D341Med (cell line): ENCODE measurements at places on chromosomes 5 and 9.

GRCh38 chr5:35061211-35061770 is 13.5 kb upstream of the AGXT2 start:
- DNase-seq, result no peak

DNA sequence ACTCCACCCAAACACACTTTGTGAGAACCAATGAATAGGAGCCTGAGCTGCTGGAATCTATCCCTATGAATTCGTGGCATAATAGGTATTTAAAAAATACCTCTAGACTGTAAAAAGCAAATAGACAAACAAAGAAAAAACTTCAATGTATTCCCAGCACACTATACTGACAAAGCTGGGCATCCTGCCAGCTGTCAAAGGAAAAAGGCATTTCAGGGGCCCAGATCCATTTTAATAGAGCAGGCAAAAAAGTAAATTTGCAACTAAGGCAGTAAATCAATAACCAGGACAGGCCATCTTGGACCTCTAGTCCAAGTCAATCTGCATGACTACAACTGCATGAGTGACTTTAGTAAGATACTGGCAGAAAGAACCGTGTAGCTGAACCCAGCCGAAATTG is 25.6 kb upstream of the LARP1 start:
- DNase-seq, result no peak

DNA sequence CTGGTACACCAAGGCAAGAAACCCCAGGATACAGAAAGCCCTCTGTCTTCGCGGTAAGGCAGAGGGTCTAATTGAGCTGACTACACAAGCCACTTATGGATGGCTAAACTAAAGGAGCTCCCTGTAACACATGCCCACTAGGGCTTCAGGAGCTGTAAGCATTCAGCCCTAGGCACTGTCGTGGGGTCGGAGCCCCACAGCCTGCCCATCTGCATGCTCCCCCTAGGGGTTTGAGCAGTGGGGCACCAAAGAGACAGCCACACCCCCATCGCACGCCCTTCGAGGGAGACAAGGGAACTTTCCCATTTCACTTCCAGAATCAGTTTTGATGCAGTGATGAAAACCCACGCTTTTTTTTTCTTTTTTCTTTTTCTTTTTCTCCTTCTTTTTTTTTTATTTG is 11.0 kb upstream of the MTMR12 start:
- no peak for DNase-seq

- no peak for DNase-seq
Measured at GRCh38 chr5:31990081-31990650, 184.0 kb downstream of the GOLPH3 start.

DNA sequence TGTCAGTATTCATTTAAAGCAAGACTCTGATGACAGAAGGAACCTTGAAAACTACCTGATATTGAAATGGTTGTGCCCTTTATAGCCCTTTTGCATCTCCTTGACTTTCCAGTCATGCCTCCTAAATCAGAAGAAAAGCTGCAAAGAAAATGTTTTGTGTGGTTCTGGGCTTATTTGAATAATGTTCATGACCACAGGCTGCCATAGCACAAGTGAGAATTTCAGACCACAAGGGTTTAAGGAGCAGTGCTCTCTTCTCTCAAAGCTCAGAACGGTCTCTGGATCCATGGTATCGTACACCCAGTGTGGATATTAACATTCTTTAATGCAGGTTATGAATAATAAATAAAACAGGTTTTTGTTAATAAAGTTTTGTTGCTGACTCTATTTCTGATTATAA is 54.2 kb downstream of the GPR107 start:
- DNase-seq, result no peak

DNA sequence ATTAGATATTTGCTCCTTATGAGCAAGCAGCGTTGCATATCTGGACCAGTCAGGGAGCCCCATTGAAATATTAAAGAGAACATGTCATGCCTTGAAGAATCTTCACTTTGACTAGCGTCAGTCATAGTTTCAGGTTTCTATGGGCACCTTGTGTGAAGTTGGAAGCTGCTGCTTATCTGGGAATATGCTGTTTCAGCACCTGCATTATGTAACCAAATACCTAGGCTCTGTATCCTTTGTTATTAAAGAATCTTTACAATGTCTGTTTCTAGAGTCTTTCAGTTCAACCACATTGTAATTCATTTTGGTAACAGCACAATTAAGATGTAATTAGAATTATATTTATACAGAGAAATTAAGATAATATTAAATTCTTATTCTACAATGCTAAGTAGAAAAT is 818.8 kb upstream of the TYRP1 start:
- no peak for DNase-seq

DNA sequence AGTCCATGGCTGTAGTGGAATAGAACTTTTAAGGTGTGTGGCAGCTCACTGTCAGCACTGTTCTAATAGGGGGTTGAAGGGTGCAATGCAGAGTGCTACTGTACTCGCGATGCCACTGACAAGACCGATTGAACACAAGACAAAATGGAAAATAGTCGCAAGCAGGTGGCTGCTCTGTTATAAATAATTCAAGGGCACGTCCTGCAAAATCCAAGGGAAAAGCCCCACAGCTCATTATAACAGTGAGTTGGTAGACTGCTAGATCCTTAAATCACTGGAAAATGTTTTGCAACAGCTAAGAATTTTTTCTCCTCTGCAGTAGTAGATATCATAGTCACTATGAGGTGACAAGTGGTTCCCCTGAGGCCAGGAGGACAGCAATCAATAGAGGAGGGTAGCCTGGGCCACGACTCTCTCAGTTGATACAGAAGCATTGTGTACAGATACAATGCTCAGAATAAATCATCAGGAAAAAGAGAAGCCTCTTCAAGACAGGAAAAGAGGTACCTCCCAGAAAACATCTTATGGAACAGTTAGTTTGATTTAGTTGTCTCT is 926.3 kb downstream of the TLE4 start:
- DNase-seq, result no peak

- no peak for DNase-seq
Measured at GRCh38 chr5:91438871-91439270, 55.8 kb upstream of the ARRDC3 start.

GRCh38 chr5:151812757-151813309 is 41.1 kb downstream of the G3BP1 start:
- no peak for DNase-seq

DNA sequence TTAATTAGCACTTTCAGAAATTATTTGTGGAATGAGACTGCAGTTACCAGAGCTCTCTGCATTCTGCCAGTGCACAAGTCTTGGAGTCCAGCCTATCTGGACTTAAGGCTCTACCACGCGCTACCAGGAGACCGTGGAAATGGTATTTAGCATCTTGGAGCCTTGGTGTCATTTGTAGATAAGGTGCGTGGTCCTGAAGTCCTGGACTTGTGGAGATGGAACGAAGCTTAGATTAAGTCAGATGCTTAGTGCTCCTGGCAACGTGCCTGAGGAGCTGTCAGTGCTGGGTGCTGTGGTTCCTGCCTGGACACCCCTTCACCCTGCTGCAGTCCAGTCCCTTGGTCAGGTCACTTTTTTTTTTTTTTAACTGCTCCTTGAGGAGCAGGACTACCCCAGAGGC is 59.7 kb downstream of the RCL1 start:
- no peak for DNase-seq

DNA sequence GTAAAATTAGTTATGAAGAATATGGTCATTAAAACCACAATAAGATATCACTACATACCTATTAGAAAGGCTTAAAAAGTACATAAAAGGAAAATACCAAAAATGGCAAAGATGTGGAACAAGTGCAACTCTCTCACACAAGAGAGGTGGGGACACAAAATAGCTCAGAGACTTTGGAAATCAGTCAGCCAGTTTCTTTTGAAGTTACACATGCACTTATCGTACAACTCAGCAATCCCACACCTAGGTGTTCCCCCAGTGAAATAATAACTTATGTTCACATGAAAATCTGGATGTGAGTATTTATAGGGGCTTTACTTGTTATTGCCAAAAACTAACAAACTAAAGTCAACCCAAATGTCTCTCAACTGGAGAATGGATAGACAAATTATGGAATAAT is 9.8 kb upstream of the RICTOR start:
- no peak for DNase-seq

- DNase-seq, result no peak
Measured at GRCh38 chr5:148626081-148626613, 28.2 kb downstream of the HTR4 start.

DNA sequence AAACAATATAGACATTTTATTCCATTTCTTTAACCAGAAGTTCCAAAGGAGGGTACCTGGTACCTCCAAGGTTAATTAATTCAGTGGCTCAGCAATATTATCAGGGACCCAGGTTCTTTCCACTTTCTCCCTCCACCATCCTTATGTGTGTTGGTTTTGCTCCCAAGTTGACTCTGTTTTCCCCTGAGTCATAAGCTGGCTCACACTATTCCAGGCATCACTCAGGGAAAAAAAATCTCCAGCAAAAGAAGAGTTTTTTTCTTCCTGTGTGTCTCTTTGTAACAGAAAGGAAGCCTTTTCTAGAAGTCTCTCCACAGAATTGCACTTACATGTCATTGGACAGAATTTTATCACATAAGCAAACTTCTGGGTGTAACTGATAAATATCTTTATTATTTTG is 31.2 kb upstream of the GALNT10 start:
- no peak for DNase-seq

DNA sequence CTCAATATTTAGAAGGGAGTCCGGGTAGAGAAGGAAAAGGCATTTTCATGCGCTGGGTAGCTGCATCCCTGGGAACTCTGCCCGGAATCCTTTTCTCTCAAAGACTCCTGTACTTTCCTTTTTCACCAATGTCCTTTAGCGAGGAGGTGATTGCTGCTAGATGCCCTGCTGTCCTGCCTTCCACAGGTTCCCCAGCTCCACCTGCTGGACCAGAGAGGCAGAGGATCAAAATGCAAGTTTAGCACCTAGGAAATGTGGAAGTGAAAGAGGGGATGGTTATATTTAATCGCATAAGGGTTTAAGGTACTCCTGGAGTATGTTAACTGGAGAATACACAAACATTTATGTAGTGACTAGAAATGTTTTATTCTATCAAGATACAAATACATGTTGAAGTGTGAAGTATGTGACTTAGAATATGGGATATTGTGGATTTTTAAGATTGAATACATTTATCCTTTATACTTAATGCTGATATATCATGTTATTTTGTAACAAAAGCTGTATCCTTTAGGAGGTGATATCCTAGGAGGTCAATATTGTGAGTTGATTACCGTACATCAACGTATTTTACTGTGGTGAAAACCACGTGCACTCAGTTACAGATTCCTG is 145.7 kb downstream of the ARHGAP26 start:
- DNase-seq, result peak; percentile 48

DNA sequence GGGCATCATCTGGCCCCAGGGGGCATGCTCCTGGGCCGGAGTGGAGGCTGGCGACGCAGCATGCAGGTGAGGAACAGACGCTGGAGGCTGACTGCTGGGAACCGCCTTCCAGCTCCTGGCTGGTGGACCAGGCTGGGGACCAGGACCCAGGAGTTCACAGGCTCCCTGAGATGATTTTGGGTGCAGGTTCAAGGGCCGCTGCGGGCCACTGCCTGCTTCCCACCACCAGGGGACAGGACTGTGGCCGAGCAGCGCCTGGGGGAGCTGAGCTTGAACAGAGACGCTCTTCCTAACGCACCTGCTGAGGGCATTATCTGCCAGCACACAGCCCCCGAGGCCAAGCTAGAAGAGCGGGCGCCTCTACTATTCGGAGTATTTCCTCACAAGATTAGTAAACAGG is 132.1 kb upstream of the RAPGEF1 start:
- DNase-seq, result peak; percentile 49

DNA sequence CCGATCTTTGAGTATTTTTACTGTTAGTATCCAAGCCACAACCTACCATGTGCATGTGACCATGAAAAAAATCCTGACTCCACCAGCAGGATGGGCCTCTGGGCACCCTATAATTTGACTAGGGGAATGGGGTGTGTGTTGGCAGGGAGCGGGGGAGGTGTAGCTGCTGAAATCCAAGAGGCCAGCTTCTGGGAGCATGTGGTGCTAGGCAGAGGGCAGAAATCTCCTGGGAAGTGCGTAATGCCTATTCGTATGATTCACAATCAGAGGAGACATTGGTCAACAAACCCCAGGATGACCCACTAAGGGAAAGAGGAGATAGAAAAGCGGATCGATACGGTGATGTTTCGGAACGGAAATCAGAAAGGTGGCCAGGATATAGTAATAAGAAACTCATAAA is 149.9 kb downstream of the ARSB start:
- no peak for DNase-seq

DNA sequence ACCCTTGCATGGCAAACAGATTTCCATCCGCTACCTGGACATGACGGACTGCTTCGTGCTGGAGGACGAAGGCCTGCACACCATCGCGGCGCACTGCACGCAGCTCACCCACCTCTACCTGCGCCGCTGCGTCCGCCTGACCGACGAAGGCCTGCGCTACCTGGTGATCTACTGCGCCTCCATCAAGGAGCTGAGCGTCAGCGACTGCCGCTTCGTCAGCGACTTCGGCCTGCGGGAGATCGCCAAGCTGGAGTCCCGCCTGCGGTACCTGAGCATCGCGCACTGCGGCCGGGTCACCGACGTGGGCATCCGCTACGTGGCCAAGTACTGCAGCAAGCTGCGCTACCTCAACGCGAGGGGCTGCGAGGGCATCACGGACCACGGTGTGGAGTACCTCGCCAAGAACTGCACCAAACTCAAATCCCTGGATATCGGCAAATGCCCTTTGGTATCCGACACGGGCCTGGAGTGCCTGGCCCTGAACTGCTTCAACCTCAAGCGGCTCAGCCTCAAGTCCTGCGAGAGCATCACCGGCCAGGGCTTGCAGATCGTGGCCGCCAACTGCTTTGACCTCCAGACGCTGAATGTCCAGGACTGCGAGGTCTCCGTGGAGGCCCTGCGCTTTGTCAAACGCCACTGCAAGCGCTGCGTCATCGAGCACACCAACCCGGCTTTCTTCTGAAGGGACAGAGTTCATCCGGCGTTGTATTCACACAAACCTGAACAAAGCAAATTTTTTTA is 242.9 kb downstream of the MARCHF11 start:
- no peak for DNase-seq

DNA sequence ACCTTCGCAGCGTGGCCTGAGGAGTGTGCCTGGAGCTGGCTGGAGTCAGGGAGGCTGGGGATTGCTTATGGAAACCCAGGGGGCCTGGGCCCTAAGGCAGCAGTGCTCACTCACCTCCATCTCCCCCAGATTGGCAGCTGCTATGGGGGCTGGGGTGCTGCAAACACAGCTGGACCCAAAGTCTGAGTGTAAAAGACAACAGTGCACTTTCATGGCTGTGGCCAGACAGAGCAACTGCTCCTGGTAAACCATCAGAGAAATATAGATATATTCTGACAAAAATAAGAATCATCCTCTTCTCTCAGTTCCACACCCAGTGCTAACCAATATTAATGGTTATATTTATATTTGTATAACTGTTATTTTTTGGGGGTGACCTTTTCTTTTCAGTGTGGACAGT is 123.9 kb downstream of the TENT4A start:
- DNase-seq, result no peak

DNA sequence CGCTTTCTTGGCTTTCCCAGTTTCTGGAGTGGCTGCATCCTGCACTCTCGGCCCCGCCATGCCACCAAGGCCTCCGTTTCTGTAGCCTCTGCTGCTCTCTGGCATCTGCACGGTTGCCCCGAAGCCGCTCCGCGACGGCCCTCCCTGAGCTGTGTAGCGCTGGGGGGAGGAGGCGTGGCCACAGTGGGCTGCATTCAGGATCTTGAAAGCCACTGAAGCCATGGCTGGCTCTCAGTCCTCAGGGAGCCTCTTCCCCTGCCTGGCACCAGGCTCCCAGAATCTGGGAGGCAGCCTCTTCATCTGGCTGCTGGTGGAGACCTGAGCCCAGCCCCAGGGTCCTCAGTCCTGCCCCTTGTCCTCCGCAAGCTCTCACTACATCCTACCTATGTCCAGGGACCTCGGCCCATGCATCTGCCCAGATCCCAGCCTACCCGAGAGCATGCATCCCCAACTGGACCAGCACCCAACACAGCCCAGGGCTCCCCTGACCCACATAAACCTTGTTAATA is 25.1 kb downstream of the PAEP start:
- no peak for DNase-seq
